ENCODE measurements at places on chromosomes 16 and 17.

DNA sequence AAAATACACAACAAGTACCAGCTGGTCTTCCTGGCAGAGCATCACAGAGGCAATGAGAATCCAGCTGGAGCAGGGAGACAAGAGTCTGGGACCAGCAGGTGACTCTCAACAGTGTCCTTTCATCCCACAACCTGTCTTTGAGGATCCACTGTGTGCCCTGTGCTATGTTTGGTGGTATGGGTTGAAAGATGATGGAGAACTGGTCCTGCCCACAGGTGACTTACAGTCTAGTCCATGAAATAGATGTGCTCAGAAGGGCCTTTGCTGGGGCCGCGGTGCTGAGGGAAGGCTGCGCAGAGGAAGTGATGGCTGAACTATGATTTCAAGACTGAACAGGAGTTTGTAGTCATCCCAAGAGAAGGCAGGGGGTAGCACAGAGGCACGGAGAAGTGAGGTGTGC is 17.9 kb downstream of the WNT3 start:
- no peak for DNase-seq

DNA sequence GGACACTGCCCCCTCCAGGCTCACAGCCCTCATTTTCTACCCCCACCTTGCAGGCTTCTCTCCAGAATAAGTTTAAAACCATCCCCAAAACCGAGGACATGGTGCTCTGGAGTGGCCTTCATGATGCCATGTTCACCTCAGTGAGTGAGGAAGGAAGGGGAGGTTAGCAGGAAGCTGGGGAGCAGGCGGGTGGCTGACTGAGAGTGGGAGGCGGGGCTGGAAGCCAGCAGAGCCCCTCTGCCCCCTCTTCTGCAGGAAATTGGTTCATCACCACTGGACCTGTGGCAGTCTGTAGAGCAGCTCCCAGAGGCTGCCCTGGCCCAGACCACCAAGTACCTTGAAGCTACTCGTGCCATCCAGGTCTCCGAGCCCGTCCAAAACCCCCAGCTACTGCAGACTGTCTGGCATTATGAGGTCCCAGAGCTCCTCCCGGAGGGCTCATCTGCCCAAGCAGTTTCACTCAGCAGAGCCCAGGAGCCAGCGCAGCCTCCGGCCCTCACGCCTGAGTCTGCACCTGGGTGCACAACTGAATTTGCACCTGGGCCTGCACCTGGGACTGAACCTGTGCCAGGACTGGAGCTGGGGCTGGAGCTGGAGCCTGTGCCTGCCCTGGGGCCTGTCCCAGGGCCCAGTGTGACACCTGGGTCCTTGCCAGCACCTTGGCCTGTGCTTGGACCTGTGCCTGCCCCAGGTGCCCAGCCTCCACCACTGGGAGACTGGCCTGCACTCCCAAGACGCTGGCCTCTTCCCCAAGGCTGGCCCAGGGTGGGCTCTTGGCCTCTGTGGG is 19.0 kb downstream of the C16orf96 start:
- DNase-seq, result peak; percentile 49

- no peak for DNase-seq
Observed at GRCh38 chr16:84617041-84617790, 662 bp downstream of the COTL1 start.

- no peak for DNase-seq
Observed at GRCh38 chr16:24890746-24891145, 45.0 kb downstream of the SLC5A11 start.

DNA sequence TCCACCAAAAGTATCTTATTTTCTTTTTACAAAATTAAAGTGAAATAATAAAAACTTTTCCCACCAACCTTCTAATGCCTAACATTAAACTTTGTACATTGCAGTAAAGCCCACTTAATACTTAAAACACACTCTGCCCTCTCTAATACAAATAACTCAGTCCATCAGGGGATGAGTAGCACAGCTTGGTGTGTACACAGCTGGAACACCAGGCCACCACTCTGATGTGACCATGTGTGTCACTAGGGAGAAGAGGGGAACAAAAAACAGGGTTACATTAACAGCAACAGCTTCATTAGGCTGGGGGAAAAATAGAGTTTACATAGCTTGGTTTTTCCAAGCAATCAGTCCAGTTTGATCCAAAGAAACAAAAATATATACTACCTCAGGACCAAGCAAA is 295.0 kb downstream of the CEP112 start:
- DNase-seq, result no peak

GRCh38 chr16:67278773-67279295 is 498 bp upstream of the PLEKHG4 start:
- DNase-seq, result no peak

- DNase-seq, result peak; percentile 10
Observed at GRCh38 chr17:35870906-35871819, 2.5 kb upstream of the HEATR9 start.

GRCh38 chr17:44002141-44002848 is 2.1 kb upstream of the NAGS start:
- no peak for DNase-seq

- DNase-seq, result peak; percentile 43
Observed at GRCh38 chr17:51860954-51861561, 297.5 kb downstream of the CA10 start.

DNA sequence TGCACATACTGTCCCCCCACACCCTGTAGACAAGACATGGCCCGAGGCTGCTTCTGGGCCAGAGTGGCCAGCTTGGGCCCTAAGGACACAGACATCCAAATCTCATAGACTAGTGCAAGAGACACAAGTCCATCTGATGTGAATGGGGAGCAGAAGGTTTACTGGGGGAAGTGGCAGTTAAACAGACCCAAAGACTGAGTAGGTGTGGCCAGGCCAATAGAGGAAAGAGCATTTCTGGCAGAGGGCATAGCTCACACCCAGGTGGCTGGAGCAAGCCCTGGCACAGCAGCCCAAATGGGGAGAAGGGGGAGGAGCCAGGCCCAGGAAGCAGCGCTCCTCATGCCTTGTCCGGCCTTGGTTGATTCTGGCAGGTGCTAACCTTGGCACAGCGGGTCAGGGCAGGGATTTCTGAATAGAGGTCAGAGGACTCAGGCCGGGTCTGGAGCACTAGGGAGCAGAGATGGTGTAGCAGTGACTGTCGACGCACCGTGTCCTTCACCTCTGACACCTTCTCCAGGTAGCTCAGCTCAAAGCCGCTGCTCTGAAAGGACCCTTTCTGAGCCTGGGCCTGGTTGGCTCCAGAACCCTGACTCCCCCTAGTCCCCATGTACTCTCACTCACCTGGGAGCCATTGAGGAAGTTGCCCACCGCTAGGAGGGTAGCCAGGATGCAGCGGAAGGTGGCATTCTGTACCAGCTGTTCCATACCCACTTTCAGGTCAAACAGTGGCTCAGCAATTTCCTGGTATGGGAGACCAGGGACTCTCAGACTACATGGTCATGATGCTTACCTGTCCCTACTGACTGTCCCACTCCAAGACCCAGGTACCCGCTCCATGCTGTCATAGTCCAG is 4.1 kb downstream of the TMEM208 start:
- DNase-seq, result no peak

DNA sequence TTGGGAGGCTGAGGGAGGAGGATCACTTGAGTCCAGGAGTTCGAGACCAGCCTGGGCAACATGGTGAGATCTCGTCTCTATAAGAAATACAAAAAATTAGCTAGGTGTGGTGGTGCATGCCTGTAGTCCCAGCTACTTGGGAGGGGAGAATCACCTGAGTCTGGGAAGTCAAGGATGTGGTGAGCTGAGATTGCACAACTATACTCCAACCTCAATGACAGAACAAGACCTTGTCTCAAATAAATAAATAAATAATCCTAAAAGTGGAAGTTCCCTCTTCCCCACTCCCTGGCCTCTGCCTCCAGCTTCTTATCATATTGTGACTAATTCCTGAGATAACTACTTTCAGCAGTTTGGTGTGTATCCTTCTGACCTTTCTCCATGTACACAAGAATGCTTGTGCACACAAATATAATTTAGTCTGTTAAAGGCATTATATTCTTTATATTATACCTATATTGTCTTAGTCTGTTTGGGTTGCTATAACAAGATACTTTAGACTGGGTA is 23.5 kb upstream of the DNAJA2 start:
- DNase-seq, result no peak

GRCh38 chr16:3490911-3491629 is 4.2 kb downstream of the C16orf90 start:
- no peak for DNase-seq

- no peak for DNase-seq
Observed at GRCh38 chr16:50500171-50500874, 47.9 kb upstream of the NKD1 start.

GRCh38 chr16:4944333-4945281 is 7.7 kb upstream of the PPL start:
- DNase-seq, result no peak

GRCh38 chr17:27878776-27879562 is 14.2 kb downstream of the LYRM9 start:
- DNase-seq, result no peak

DNA sequence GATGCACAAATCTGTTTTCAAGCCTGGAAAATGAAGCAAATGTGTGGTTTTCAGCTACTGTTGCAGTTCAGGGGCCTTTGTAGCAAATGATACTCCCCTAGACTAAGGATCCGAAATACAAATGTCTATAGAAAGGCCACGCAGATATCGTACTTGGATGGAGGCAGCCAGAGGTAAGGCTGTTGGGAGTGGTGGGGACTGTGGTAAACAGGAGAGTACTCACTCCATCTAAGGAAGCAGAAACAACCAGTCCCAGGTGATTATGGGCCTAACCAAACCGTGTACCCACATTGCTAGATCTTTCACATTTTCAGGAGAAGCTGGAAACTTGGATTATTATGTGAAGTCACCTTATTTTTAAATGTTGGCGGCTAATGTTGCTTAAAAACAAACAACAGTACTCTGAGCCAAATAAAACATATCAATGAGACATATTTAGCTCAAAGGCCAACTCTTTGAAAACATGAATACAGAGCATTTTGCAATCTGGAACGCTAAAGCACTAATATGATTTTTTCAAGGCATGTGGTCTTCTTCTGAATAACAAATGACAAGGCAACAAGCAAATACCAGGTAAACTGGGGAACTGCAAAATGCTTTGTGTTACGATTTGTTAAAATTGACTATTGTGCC is 110.1 kb downstream of the YPEL2 start:
- no peak for DNase-seq

- no peak for DNase-seq
Observed at GRCh38 chr16:16867973-16868372, 489.0 kb downstream of the NPIPA7 start.

DNA sequence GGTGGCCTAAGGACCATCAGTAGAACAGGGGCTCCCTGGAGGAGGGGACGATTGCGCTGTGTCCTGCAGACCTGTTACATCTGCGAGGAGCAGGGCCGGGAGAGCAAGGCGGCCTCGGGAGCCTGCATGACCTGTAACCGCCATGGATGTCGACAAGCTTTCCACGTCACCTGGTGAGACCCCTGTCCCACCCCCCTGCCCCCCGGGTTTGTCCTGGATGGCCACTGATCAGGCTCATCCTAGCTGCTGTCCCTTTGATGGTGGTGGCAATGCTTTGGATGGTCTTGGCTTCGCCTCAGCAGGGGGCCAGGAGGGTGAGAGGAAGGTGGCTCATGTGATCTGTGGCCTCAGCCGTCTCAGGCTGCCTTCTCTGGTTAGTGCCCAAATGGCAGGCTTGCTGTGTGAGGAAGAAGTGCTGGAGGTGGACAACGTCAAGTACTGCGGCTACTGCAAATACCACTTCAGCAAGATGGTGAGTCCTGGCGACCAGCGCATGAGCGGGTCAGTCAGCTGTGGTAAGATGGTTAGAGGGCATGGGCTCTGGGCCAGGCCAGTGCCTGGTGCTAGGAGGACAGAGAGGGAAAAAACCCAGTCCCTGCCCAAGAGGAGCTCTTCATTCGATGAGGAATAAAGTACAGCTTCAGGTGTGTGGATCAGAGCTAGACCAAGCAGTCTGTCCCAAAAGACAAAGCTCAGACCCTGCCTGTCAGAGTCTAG is 4.2 kb downstream of the MLLT6 start:
- DNase-seq, result no peak

- DNase-seq, result peak; percentile 68
Observed at GRCh38 chr16:70428178-70428998, 10.5 kb downstream of the ST3GAL2 start.

DNA sequence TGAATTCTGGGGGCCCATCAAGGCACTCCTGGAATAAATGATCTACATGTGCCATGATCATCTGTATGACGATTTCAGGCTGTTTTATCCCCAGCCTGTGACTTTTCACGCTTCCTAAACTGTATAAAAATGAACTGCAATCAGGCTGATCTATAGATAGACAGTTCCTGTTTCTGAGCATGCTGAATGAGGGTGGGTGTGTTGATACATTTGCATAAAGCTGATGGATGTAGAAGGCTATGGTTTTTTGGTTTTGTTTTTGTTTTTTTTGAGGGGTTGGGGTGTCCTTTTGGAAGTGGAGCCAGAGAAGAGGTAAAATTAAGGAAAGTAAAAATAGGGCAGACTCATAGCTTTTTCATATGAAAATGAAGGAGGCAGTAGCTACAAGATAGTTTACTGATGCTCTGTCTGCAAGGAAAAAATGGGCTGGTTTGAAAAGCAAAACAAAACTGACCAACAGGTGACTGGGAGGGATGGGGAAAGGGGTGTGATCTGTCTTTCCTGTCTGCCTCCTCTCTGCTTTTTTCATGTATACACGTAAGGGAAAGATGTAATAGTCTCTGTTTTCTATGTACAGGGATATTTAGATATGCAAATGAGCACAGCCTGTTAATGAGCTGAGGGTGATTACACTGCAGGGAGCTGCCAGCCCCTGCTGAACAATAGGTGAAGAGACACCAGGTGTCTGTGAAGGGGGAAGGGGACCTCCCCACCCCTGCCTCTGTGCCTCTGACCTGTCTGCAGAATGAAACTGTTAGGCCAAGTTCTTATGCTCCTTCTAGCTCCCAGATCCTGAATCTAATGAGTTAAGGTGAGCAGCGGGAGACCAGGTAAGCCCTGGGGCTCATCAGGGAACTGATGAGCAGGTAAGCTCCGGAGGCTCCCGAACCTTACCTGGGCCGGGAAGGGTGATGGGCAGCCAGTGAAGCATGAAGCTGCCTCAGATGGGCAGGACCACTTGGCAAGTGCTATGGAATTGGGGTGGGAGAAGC is 46.6 kb upstream of the LYRM9 start:
- no peak for DNase-seq

DNA sequence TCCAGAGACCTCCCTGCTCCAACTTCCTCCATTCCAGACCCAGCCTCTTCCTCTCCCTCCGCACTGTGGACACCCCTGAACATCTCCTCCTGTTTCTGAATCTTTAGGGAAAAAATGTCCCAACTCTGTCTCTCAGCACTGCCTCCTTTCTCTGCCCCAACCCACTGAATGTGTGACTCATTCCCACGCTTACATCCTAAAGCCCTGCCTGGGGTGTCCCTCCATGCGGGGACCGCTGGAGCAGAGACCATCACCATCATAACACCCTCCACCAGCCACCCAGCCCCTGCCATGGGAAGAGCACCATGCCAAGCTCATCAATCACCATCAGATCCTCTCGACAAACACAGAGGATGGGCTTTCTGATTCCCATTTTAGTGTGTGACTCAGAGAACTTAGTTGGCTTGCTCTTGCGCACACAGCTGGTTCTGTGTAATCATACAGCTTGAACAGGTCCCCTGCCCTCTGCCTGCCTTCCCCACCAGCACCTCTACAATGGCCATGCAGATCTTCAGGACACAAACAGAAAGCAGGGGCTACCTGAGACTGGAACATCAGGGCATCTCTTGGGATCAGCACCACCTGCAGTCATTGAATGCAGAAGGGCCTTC is 10.7 kb downstream of the RPRML start:
- no peak for DNase-seq
